ENCODE measurements at places on chromosomes 1 and 21.

- DNase-seq, result peak; percentile 36
Observed at GRCh38 chr1:21174654-21175323, 1.9 kb downstream of the EIF4G3 start.

DNA sequence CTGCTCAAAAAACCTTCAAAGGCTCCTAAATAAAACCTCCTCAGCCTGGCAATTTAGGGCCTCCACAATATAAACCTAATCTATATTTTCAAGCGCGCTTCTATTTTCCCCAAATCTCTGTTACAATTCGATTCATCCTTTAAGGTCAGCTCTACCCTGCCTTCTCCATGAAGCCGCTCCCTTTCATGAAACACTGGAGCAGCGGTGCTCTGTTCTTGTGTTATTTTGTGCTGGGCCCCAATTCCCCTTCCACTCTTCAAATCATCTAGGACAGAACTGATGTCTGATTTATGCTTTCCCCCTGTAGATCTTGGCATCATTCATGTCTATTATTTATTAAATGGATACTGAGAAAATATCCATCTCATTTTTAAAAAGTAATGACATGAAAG, 6.9 kb downstream of the ERRFI1 start:
- DNase-seq, result no peak

DNA sequence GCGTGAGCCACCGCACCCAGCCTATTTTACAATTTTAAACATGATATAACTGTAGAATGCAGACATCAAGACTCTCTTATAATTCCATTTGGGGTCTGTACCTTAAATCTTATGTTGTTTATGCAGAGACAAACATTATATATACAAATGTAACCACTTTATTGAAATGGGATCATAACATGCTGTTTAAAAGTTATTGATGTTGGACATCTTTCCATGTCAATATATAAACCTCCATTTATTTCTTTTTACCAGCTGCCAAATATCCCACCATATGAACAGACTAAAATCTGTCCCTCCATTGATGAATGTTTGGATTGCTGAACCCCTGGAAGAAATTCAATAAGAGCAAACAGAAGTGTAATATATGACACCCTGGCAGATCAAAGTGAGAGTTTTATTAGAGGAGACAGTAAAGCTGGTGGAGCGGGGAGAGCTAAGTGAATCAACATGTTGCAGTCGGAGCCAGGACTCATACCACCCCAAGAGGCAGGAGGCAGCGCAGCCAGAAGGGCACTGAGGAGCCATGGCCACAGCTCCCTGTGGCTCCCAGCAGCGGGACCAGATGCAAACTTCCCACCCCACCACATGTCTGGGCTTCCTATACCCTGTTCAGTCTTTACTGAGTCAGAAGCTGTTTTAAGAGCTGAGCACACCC, 4.7 kb upstream of the PCSK9 start:
- DNase-seq, result no peak

DNA sequence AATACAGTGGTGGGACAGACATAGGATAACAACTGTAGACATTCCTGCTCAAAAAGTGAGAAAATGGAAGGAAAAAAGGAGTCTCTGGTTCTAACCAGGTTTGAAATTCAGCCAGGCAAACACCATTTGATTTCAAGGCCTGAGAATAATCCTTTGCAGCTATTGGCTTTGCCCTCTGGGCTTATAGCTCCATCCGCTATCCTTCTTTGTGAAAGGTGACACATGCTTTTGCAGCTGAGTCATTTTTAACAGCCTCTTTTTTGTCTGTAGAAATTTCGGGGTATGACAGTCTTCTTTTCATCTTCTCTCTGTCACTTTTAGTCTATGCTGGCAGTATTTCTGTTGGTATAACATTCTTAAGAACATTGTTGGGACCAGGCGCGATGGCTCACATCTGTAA, 16.2 kb downstream of the SDHC start:
- DNase-seq, result no peak
